ENCODE measurements at places on chromosomes 3 and 15.

GRCh38 chr3:149489060-149489690 lies 14.7 kb downstream of the TM4SF4 start:
- no peak for DNase-seq

DNA sequence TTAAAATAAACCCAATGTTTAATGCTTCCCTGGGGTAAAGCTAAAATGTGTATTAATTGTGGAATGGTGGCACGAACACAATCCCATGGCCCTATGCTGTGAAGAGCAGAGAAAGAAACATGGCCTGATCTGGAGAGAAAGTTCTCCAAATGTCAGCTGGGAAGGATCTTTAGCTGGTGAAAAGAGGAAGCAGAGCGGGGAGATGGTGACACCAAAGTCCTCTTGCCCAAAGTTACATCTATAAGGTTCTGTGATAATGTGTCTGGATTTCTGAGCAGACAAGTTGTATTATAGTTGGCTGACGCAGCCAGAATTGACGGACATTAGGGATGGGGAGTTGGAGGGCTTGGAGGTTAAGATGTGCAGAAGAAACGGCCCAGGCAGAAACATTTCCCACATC lies 196.2 kb downstream of the CHST2 start:
- DNase-seq = no peak

- DNase-seq = no peak
Measured at GRCh38 chr3:191217301-191217700, 18.3 kb downstream of the OSTN start.

GRCh38 chr15:45107941-45108630 lies 5.9 kb downstream of the DUOX2 start:
- DNase-seq = no peak

- DNase-seq = no peak
Measured at GRCh38 chr3:159832024-159832423, 156.6 kb upstream of the IL12A start.

GRCh38 chr3:99747915-99748314 lies 69.7 kb upstream of the CMSS1 start:
- no peak for DNase-seq

- no peak for DNase-seq
Measured at GRCh38 chr3:50405249-50405648, 45.9 kb upstream of the TMEM115 start.

GRCh38 chr3:14129296-14129695 lies 4.4 kb downstream of the TMEM43 start:
- no peak for DNase-seq

DNA sequence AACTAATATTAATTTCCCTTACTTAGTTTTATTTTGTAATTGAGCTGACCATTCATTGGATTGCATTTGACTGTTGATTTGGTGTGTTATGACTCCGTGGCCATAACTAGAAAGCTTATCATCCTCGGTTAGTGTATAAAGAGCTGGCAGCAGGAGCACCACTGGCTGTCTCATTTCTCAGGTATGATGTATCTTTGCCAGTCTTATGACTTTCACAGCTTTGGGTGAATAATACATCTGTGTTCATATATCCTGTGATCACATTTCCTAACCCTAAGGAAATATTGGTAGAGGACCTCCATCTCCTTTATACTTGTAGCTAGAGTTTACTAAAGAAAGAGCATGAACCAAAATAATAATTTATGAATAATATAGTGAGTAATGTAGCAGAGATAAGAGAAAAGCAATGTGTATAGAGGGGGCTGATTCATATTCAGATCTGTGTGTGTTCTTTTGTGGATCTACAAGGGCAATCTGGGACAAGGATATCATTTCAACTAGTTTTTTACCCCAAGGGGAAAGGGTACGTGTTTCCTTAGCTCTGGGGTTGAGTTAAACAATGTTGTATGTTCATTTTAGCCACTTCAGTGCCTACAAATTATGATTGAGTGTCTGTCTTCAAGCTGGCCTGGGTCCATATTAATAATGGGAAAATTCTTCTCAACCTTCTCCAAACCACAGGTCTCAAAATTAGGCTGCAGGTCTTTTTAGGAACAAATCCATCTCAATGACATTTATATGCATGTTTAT lies 901.7 kb downstream of the NTRK3 start:
- no peak for DNase-seq

DNA sequence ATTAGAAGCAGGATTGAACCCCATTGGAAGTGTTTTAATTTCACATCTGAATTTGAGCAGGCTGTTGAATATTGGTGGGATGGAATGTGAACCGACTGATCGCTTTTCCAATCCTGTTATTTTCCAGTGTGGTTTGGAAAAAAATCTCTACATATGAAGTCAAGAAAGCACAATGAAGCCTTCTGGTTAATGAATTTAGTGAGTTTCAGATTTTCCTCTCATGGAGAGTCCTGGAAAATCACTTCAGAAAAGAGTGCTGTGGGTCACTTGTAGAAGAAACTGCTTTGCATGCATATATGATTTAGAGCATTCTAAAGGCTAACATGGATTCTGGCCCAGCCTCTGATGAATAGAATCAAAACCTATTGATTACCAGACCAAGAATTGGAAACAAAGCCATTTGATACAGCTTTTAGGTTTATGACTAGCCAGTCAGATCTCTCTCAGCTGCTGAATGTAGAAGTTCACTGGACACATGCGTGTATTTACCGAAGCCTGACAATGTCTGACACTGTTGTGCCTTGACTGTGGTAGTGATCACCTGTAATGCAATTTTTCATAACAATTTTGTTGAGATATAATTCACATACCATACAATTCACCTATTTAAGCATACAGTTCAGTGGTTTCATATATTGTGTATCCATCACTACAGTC lies 121.9 kb downstream of the FNDC3B start:
- DNase-seq = no peak

GRCh38 chr3:186815435-186815834 lies 9.2 kb upstream of the RFC4 start:
- no peak for DNase-seq

All from stimulated activated naive CD4-positive, alpha-beta T cell (primary cell).